Myocyte (in vitro differentiated cells): ENCODE measurements at places on chromosomes 1 and 21. TPM values are rescaled to one million over a fixed set of nuclear protein-coding genes. Genes with fewer than 3 reads are reported as not detected.

GRCh38 chr1:175072099-175072951, 4.7 kb downstream of the TNN start:
- DNase-seq, result peak; percentile 62

DNA sequence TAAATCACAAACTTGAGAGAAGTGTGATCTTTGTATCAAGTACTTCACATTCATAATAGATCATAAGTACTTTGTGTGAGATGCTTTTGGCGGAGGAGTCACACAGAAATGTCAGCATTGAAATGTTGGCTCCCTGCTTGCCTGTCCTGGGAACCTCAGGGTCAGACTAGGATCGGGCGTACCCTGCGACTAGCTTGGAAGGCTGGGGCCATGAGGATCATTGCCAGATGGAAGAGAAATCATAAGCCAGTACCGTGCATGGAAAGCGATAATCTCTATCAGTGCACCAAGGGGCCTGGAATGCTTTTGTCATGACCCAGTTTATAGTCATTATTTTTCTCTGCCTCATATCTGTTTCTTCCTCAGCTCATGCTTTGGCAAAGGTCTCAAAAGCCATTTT, 35.5 kb downstream of the MTR start:
- DNase-seq, result no peak

GRCh38 chr1:222543817-222544216, 4.1 kb downstream of the HHIPL2 start:
- DNase-seq, result no peak

- peak; percentile 16 for DNase-seq
Observed at GRCh38 chr1:170415710-170416372, 116.1 kb upstream of the GORAB start.

The GPR25 gene
- total RNA-seq, result not detected in 2 replicates
